ENCODE measurements at places on chromosomes 2 and 18.

DNA sequence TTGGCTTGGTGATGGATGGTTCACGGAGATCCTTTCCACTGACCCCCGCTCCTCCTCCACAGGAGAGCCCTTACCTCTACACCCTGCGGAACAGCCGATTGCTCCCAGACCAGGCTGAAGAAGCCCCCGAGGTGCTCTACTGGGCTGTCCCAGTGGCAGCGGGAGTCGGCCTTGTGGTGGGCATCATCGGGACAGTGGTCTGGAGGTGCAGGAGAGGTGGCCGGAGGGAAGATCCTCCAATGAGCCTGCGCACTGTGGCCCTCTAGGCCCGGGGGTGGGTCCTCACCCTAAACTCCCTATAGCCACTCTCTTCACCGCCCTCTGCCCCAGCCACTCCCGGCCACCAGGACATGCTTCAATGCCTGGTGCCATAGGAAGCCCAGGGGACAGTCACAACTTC lies 108.8 kb upstream of the PPP1CB start:
- no peak for DNase-seq

DNA sequence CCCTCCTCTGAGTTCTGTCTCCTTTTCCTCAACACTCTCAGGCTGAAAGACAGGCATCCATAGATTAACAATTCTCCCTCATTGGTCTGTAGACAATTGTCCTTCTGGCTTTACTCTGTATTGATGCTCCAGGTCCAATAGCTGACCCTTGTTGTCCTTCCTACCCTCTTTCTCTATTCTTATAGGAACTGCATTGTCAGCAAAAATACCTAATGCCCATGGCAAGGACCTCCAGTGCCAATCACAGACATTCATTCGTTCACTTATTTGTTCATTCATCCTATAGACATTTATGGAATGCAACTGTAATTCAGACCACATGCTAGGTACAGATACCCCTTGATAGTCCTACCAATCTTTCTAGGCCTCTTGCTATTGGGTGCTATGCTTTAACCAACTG lies 69.8 kb upstream of the DTNA start:
- no peak for DNase-seq

DNA sequence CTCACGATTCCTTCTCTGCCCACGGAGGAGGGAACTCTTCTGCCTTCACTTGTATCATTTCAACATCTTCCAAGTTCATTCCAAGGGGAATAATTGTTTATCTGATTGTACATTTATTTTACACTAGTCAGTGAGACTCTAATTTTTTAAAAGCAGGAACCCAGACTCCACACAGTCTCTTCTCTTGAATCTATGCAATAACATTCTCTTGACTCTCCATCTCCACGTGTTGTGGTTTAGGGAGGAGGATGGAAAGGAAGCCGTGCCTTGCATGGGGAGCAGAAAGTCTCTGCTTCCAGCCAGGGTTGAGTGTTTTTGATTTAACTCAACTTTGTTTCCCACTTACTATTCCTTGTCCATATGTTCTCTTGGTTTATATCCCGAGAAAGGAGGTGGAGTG lies 131.1 kb upstream of the RIOK3 start:
- no peak for DNase-seq

GRCh38 chr2:138637686-138638085 lies 136.1 kb downstream of the SPOPL start:
- no peak for DNase-seq
